ENCODE measurements at places on chromosomes 6 and 20.

- peak; percentile 87 for DNase-seq
Measured at GRCh38 chr20:57092112-57092899, 174.1 kb downstream of the BMP7 start.

DNA sequence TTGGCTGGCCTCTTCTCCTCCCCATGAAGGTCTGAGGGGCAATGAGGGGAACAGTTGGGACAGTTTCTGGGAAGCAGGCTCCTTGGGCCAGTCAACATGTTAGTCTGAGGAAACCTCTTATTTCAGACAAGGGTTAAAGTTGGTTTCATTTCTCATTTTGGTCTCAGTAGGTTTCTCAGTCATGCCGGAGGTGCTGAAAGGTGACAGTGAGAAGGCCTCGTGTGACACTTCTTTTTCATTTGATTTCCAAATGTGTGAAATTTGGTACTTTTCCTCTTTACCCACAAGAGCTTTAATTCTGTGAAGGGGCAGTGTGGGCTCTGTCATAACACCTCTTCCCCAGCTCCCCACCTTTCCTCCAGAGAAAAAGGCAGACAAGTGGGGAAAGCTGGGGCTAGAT, 7.5 kb upstream of the GLP1R start:
- DNase-seq: no peak

DNA sequence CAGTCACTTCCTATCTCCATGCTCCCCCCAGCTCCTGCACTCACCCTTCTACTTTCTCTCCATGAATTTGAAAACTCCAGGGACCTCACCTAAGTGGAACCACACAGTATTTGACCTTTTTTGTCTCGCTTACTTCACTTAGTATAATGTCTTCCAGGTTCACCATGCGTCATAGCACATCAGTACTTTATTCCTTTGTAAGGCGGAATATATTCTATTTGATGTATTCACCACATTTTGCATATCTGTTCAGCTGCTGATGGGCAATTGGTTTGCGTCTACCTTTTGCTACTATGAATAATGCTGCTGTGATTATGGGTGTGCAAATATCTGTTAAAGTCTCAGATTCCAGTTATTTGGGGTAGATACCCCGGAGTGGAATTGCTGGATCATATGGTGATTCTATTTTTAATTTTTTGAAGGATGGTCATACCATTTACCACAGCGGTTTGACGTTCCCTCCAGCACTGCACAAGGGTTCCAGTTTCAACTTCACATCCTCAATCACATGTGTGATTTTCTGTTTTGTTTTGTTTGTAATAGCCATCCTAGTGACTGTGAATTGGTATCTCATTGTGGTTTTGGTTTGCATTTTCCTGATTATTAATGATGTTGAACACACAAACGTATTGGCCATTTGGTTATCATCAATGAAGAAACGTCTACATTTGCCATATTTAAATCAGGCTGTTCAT, 20.3 kb upstream of the SYNDIG1 start:
- no peak for DNase-seq

GRCh38 chr6:19812512-19813119, 24.6 kb upstream of the ID4 start:
- peak; percentile 38 for DNase-seq

DNA sequence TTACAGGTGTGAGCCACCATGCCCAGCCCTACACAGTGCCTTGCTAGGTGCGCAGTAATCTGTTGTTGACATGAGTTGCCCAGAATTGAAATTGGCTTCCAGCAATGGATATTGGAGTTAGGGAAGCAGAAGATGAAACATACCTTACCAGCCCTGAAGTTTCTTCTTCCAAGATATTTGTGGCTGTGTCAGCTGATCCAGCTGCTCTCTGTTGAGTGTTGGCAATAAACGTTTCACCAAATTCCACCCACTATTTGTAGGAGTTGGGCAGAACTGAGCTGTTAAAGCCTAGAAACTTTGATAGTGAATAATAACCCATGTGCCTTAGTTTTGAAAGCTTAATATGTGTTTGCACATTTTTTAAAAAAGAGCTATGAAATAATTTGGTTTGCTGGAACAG, 218.2 kb upstream of the SNX9 start:
- DNase-seq: peak; percentile 0

All from NB4 (cell line).